ENCODE measurements at places on chromosomes 7 and 10.

DNA sequence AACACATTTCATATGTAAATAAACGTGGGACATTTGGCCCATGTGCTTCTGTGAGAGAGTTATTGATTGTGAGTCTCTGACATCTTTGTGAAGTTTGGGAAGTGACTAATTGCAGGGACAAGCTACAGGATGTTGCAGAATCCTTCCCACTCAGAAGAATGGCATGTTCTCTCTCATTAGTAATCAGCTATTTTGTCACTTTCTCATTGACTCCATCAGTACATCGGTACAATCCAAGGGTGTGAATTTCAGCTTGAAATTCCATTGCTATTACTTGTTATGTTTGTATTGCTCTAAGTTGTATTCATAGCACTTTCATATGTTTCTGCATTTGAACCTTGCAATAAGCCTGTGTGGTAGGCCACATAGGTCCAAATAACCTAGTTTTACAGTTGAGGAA, 100.0 kb upstream of the KCNMA1 start:
- DNase-seq = no peak

- DNase-seq = no peak
Observed at GRCh38 chr7:100401811-100402210, 26.7 kb downstream of the ZCWPW1 start.

GRCh38 chr10:24444337-24444736, 235.4 kb downstream of the KIAA1217 start:
- DNase-seq = no peak

- DNase-seq = no peak
Observed at GRCh38 chr7:119936836-119937235, 336.1 kb upstream of the KCND2 start.

GRCh38 chr10:94407668-94408067, 5.3 kb downstream of the TBC1D12 start:
- DNase-seq = no peak

- no peak for DNase-seq
Observed at GRCh38 chr7:125450749-125451148, 521.1 kb upstream of the POT1 start.

GRCh38 chr7:3955751-3956696, 655.0 kb downstream of the SDK1 start:
- no peak for DNase-seq

DNA sequence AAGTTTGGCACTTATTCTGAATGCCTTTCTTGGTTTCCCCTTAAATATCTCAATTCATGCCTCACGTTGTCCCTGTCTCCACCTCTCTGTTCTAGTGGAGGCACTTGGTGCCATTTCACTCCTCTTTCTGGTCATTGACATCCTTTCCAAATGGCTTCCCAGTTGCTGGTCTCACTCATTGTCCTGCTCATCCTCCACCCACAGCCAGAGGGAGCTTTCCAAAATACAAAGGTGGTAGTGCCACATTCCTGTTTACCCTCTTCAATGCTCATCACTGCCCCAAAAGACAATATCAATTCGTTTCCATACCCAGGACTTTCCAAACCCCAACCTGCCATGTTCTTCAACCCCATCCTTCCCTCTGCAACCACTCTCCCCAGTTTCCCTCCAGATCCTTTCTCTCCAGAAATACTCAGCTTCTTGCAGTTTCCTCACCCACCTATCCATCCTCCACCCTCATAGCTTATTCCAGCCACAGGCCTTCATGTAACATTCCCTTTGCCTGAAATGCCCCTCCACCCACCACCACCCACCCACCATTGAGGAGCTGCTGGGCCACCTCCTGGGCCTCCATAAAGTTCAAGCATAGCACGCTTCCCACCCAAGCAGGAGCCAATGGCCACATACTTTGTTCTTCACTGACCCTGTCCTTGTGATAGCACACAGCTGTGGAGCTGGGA, 63.1 kb upstream of the ADRB1 start:
- no peak for DNase-seq

DNA sequence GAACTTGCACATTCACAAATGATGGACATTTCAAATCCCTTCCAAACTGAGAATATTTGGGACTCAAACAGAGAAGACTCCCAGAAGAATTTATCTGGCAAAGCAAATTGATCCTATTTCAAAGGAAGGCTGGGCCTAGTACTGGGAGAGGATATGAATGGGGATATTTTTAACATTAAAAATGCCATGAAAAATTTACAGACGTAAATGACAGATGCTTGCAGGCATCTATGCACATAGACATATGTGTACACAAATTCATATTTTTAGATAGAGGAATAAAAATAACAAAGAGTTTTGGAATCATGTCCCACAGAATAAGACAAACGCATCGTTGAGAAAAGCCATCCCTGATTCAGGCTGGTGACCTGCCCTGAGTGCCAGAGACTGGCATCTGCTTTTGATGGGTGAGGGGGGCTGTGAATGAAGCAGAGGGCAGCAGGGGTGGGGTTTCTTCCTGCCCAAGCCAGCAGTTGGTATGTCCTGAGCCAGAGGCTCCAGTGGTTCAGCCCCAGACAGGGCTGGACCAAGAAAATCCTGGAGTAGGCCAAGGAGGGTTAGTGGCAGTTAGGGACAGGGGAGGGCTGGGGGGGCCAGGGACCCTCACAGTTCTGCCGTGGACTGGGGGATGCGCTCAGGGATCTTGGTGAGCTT, 138.5 kb downstream of the SLIT1 start:
- no peak for DNase-seq

DNA sequence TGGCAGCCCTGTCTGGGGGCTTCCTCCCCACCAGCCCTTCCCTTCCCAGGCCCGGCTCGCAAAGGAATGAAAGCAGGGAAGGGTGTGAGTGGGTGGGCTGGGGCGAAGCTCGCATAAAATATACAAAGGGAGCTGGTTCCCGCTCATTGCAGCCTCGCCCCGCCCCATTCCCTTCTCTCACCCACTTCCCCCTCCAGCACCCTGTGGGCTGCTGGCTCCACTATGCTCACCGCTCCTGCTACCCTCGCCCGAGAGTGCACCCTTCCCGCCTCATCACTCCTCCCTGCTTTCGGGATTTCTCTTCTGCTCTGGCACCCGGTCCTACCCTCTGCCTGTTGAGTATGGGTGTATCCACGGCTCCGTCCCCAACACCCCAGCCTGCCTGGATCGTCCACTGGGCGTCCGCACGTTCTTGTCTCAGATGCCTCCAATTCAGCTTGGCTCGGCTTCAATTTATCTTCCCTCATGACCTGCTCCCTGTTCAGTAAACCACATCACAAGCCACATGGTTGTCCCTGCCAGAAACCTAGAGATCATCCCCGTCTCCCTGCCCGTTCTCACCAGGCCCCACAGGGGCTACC, 14.4 kb upstream of the TTYH3 start:
- DNase-seq = no peak

DNA sequence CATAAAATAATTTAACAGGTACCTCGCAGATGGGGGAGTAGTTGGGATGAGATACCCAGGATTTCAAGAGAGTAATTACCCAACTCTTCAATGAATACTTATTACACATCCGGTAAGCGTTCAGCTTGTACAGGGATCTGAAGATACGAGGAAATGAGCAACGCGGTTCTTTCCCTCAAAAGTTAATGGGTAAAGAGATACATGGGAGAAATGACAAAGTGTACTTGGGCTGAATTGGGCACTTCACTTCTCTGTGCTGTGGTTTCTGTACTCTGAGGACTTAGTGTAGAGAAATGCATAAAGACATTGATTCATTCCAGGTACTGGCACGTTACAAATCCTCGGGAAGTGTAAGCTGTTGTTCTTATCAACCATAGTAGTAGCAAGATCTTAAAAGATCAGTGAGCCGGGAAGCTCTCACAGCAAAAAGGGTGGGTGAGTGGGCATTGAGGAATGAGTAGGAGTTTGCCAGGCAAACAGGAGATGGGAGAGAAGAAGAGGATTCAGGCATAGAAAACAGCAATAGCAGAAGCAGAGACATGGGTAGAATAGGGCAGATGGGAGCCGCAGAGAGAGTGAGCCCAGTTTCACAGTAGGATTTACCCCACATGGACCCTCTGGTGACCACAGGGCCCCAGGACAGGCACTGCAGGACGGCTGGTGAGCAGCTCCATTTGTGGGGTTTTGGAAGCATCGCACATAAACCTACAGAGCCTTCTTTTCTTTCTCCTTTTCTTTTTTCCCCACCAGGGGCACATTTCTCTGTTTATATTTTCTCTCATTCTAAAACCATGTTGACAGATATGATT, 304.3 kb upstream of the PITRM1 start:
- DNase-seq = no peak

GRCh38 chr10:51770709-51771108, 71.3 kb upstream of the CSTF2T start:
- no peak for DNase-seq

DNA sequence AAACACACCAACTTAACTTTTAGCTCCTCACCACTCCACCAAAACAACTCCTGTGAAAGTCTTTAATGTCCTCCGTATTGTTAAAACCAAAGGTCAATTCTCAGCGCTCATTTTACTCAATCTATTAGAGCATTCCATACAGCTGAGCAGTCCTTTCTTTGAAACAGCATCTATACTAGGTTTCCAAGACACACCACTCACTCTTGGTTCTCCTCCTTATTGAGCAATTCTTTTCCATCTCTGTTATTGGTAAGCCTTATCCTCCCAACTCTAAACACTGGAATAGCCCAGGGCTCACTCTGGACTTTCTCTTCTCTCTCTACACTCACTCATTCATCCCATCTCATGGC, 34.9 kb downstream of the COA1 start:
- no peak for DNase-seq

DNA sequence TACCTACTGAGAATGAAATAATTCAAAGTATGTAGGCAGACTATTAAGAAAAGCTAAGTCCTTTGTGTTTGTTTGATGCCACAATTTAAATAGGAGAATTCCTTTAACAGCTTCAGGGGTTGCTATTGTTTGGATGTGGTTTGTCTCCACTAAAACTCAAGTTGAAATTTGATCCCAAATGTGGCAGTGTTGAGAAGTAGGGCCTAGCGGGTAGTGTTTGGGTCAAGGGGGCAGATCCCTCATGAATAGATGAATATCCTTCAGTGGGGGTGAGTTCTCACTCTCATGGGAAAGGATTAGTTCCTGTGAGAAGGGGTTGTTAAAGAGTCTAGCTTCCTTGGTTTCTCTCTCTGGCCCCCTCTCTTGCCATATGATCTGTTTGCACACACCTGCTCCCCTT, 97.0 kb downstream of the HGF start:
- no peak for DNase-seq

DNA sequence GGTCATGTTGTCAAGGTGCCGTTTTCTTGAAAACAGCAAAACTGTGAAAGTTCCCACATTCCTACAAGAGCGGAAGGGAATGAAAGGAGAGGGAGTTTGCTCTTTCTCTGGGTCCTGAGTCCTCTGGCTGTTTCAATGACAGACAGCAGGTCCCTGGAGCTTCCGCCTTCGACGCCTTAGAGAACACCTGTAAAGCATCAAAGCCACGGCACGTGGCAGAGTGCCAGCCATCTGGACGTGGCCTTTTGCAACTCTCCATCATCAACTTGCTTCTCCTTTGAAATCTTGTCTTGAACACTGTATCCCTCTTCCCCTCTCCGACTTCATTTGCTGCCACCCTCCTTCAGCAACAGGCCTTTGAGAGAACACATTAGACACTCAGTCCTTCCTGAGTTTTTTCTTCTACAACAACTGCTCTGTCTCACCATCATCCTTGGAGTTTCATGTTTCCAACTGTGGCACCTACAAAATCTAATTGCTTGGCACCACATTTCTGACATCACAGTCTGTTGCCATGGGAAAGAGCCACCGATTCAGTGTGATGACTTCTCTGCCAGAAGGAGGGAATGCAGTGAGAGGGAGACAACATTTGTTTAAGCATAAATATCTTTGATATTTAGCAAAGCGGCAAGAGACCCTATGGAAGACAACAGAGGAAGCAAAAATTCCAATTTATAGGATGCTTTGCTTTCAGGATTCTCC, 204.9 kb upstream of the PTER start:
- DNase-seq = no peak

DNA sequence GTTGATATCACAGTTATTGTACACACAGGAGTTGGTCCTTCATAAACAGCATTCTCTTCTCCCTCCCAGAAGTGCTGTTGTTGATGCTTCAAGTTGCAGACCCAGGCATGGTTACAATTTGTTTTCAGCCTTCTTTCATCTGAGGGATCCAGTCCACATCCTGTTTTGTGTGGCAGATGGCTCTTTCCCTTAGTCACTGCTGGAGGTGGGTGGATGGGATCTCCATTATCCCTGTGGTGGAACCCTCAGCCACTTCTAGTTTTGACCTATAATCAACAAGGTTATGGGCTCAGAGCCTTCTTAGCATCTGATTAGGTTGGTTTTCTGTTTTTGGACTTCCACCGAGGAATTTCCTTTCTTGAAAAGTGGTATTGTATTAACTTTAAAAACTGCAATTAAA, 214.2 kb downstream of the SH2D4B start:
- no peak for DNase-seq

GRCh38 chr10:117544004-117544701, 1.6 kb downstream of the EMX2 start:
- no peak for DNase-seq

DNA sequence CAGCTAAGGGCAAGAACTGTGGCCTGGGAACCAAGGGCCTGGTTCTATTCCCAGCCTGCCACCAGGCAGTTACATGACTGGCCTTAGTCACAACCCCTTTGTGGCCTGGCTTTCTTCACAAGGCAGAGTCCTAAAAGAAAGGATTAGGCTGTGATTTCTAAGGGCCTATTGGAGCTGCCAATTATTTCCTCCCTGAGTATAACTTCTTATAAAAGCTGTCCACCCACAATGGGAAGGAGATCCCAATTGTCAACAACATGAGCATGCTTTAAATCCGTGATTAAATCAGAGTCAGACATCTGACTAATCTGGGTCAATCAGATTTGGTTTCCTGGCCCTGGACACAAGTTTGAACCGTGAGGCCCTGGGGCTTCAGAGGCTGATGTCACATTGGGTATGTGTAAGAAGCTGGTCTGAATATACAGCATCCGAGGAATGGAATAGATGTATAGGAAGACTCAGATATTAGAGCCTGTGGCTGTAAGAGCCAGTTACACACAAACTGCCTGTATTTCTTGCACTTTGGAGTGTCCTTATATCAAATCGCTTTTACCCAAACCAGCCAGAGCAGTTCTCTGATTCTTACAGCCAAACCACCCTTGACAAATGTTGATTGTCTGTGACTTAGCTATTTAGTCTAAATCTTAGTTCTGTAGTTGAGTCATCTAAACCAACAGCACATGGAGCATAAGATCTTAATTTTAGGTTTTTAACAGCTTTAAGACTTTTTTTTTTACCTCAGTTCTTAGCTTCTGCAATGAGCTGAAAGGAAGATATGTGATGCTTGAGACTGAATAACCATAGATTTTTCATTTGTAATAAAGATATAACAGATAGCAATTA, 61.3 kb downstream of the ABCB4 start:
- DNase-seq = no peak

GRCh38 chr10:92544296-92544695, 29.6 kb downstream of the IDE start:
- no peak for DNase-seq

Data from stimulated activated CD8-positive, alpha-beta memory T cell treated with anti-CD3 and anti-CD28 coated beads, Interleukin-2, amount 100 ng/mL, for 1 hour (primary cell).